ENCODE measurements at places on chromosomes 12 and 14. TPM values are rescaled to one million over a fixed set of nuclear protein-coding genes. Genes with fewer than 3 reads are reported as not detected.

Gene APOLD1
- polyA plus RNA-seq, result not detected

Gene RFLNA
- not detected for polyA plus RNA-seq

Gene LRTM2
- polyA plus RNA-seq, result not detected

Gene OAS1
- 89.5 TPM for polyA plus RNA-seq

Gene TOMM20L
- not detected for polyA plus RNA-seq

Gene MUCL1
- not detected for polyA plus RNA-seq
